Activated CD4-positive, alpha-beta memory T cell treated with anti-CD3 and anti-CD28 coated beads for 36 hours (primary cell): ENCODE measurements at places on chromosomes 3 and 15. TPM values are rescaled to one million over a fixed set of nuclear protein-coding genes. Genes with fewer than 3 reads are reported as not detected.

DNA sequence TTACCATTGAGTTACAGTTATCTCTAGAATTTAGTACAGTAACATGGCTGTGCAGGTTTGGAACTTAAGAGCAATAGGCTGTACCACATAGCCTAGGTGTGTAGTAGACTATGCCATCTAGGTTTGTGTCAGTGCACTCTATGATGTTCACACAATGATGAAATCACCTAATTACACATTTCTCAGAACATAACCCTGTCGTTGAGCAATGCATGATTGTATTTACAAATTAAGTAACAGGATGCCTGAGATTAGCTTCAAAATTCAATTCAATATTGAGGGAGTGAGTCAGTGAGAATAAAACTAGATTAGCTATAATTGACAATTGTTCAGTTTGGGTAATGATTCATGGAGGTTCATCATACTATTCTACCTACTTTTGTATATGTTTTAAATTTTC lies 633.8 kb downstream of the IGSF11 start:
- H3K27ac ChIP-seq = no peak overlapping the region
- no peak for DNase-seq
- no peaks in the 10 kb centered on the region for H3K4me1 ChIP-seq
- no peak overlapping the region for H3K4me3 ChIP-seq

GRCh38 chr3:155169197-155169596 lies 89.1 kb downstream of the MME start:
- no peaks in the 10 kb centered on the region for H3K4me1 ChIP-seq
- no peak for DNase-seq
- no peaks in the 10 kb centered on the region for H3K36me3 ChIP-seq
- H3K27me3 ChIP-seq = no peaks in the 10 kb centered on the region
- H3K27ac ChIP-seq = no peak overlapping the region

DNA sequence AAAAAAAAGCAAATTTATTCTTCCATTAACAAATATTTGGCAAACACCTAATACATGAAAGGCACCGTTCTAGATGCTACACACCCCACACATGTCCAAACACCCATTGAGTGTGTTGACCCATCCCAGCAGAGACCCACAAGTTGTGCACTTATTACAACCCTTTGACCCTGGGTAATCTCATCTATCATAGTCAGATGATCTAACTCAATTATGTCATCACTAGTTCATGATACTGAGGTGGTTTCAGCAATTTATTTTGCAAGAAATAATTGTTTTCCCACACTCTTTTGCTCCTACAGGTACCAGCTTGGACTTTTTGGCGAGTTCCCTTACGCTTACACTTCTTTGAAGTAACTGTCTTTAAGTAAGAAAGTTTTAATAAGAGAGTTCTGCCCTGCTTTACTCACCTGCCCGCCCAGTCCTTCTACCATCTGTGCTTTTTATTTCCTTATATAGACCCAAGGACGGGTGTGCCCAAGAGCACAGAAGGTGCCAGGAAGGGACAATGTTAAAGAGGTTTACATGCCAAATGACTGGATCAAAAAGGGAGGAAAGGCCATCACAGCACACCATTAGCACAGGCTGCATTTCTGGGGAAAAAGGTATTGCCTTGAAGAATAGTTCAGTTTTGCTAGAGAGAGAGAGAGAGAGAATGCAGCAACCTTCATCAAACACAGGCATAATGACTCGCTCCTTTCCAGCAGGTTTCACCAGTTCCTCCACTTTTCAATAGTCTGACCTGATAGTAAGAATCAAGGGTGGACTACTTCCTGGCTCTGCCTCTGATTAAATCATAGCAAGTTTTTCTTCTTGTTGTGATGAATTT lies 54.5 kb upstream of the ATP11B start:
- no peak for DNase-seq
- no peak overlapping the region for H3K27ac ChIP-seq
- H3K4me1 ChIP-seq = no peaks in the 10 kb centered on the region
- H3K27me3 ChIP-seq = peaks cover 7% of the 10 kb centered on the region
- no peaks in the 10 kb centered on the region for H3K36me3 ChIP-seq

DNA sequence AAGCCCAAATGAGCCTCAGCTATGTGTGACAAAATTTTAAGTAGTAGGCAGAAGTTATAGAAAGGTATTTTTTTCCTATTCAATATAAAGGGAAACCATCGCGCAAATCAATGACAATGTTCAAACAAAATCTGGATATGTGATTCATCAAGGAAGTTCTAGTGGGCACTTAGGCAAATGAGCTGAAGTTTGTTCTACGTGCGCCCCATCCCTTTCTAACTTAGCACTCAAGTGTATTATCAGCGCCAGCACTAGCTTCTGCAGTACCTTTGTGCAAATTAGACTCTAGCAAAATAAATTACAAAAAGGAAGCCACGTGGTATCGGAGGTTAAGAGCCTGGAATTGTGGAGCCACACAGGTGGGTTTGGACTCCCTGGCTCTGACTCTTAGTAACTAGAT lies 91.1 kb downstream of the TBL1XR1 start:
- no peaks in the 10 kb centered on the region for H3K36me3 ChIP-seq
- no peaks in the 10 kb centered on the region for H3K27me3 ChIP-seq
- no peak for DNase-seq
- H3K4me1 ChIP-seq = peaks cover 59% of the 10 kb centered on the region
- no peak overlapping the region for H3K4me3 ChIP-seq

DNA sequence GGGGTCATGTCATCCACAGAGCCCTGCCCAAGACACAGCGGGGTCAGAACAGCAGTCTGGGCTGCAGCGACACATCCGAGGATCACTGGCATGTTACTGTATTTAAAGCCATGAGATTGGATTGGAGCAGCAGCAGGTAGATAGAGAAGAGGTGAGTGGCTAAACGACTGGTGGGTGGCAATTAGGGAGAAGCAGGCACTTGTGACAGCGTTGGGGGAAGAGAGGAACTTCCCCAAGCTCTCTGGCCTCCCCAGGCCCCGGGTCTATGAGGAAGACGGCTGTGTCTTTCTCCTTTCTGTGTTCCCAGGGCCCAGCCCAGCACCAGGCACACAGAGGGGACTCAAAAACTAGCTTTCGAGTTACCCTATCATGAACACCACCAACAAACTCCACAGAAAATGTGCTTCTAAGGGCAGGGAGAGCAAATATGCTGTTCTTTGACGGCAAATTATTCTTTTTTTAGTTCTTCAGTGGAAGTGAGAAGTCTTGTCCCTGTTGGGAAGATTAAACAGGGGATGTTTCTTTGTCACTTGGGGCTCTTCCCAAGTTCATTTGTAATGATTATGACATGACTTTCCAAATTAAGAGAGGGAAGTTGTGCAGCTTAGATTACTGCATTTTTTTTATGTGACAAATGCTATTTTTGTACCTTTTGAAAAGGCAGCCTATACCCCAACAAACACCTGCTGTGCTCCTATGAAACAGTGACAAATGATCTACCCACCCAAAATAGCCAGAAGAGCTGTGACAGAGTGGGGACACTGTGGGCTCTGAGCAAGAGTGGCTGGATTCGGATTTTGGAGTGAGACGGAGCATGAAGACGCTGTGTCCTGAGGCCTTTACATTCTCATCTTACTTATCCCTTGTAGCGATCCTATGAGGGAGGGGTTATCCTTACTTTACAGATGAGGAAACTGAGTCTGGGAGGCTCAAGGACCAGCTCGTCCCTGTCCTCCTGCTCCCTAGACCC lies 7.2 kb upstream of the SYNM start:
- no peak overlapping the region for H3K4me3 ChIP-seq
- no peaks in the 10 kb centered on the region for H3K4me1 ChIP-seq
- no peaks in the 10 kb centered on the region for H3K36me3 ChIP-seq
- no peak overlapping the region for H3K27ac ChIP-seq

- H3K4me1 ChIP-seq = peaks cover 37% of the 10 kb centered on the region
- H3K36me3 ChIP-seq = no peaks in the 10 kb centered on the region
- no peak overlapping the region for H3K4me3 ChIP-seq
- no peaks in the 10 kb centered on the region for H3K27me3 ChIP-seq
- no peak overlapping the region for H3K27ac ChIP-seq
Measured at GRCh38 chr15:52439470-52439869, 89.2 kb downstream of the MYO5A start.

- H3K27ac ChIP-seq = no peak overlapping the region
- H3K27me3 ChIP-seq = no peaks in the 10 kb centered on the region
- no peaks in the 10 kb centered on the region for H3K4me1 ChIP-seq
- H3K36me3 ChIP-seq = no peaks in the 10 kb centered on the region
- H3K4me3 ChIP-seq = no peak overlapping the region
Measured at GRCh38 chr15:35937380-35937779, 391.4 kb upstream of the DPH6 start.

- H3K27ac ChIP-seq = no peak overlapping the region
- no peaks in the 10 kb centered on the region for H3K36me3 ChIP-seq
- H3K4me3 ChIP-seq = no peak overlapping the region
- peaks cover 5% of the 10 kb centered on the region for H3K27me3 ChIP-seq
- DNase-seq = no peak
Measured at GRCh38 chr15:42138968-42139386, 17.5 kb downstream of the PLA2G4F start.

GRCh38 chr15:48176112-48176511 lies 2.0 kb downstream of the MYEF2 start:
- peaks cover 7% of the 10 kb centered on the region for H3K36me3 ChIP-seq
- no peak for DNase-seq
- no peak overlapping the region for H3K4me3 ChIP-seq
- peaks cover 22% of the 10 kb centered on the region for H3K4me1 ChIP-seq
- H3K27ac ChIP-seq = no peak overlapping the region

DNA sequence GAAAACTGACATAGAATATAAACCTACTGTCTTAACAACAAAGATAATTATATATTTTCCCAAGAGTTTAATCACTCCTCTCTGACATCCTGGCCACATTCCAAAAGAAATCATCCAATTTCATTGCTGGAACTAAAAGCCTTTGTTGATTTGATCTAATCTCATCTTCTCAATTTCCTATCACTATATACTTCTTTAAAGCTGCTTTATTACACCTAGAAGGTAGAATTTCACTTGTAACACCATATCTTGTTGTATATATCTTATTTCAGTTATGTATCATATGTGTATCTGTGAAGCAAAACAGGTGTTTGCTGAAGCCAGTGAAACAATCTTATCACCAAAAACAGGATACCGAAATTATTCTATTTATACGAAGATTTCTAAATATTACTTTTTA lies 740.2 kb downstream of the ROBO1 start:
- no peak overlapping the region for H3K4me3 ChIP-seq
- no peaks in the 10 kb centered on the region for H3K4me1 ChIP-seq
- no peak overlapping the region for H3K27ac ChIP-seq
- no peak for DNase-seq
- no peaks in the 10 kb centered on the region for H3K36me3 ChIP-seq

GRCh38 chr15:99511866-99512661 lies 53.7 kb upstream of the MEF2A start:
- H3K4me1 ChIP-seq = peaks cover 6% of the 10 kb centered on the region
- DNase-seq = no peak
- no peaks in the 10 kb centered on the region for H3K27me3 ChIP-seq
- H3K4me3 ChIP-seq = no peak overlapping the region

DNA sequence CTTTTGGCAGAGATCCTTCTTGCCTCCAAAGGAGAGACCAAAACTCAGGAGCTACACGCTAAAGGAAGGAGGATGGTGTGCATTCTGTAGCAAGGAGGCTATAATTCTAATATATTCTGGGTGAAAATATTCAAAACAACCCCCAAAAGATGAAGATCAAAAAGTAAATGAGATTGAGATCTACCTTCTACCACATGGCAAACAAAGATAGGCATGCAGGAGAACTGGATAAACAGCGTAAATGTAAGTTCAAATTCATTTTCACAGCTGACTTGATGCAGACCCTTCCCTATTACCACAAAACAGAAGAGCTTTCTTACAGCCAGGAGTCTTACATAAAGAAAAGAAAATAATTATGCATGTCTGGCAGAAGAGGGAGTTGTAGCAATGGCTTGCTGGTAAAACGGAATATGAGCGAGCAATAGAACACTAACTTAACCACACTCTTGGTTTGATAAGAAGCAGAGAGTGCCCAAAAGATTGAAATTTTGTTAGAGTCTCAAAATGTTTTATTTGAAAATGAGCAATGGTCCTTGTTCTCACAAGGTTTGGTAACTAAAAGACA lies 272.7 kb downstream of the MECOM start:
- H3K27me3 ChIP-seq = no peaks in the 10 kb centered on the region
- H3K4me3 ChIP-seq = no peak overlapping the region
- DNase-seq = no peak
- no peaks in the 10 kb centered on the region for H3K36me3 ChIP-seq
- H3K27ac ChIP-seq = no peak overlapping the region

DNA sequence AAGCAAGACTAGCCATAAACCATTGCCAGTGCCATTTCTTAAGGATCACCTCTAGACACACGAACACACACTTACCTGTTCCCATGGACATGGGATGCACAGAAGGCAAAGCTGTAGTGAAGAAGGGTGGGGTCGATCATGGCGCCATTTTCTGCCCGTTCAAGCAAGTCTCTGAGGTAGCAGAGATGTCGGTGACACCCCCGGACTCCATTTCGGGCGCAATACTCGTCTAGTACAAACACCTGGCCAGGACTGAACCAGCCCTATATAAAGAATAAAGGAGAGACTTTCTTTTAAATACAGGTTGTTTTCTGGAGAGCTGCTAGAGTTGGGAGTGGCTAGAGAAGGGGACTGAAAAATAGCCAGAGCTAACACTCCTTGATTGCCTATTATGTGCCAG lies 159.4 kb upstream of the FEZF2 start:
- no peak for DNase-seq
- H3K36me3 ChIP-seq = no peaks in the 10 kb centered on the region
- H3K4me3 ChIP-seq = no peak overlapping the region
- H3K27ac ChIP-seq = no peak overlapping the region
- no peaks in the 10 kb centered on the region for H3K27me3 ChIP-seq

DNA sequence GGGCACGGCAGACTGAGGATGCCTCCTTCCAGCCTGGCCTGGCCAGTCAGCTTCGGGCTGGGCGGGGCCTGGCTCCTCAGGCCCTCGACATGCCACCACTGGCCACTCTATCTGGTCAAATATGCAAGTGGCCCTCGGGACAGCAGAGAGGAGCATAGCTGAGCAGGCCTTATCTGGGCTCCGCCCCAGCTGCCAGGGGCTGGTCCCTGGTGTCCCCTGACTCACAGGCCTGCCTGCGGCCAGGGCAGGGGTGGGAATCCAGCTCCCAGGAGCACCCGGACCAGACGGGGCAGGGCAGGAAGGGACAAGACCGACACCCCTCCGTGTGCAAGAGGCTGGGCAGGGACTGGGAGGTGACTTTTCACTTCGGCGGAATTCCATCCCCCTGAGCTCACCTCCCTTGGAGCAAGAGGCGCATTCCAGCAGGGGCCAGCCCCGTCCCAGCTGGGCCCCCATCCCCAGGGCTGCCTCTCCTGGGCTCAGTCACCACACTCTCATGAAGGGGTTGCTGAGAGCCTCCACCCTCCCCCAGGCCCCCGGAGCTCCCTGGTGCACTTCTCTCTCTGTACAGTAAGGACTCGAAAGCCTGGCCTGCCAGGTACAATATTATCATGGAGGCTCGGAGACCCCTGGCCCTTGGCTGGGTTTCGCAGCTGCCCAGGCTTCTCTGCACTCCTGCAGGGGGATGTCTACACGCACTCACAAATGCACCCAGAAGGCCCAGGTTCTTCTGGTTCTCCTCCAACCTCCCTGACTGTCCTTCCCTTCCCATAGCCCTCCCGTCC lies 29.5 kb downstream of the WNT7A start:
- no peaks in the 10 kb centered on the region for H3K27me3 ChIP-seq
- H3K36me3 ChIP-seq = no peaks in the 10 kb centered on the region
- H3K4me3 ChIP-seq = no peak overlapping the region
- no peak for DNase-seq
- no peak overlapping the region for H3K27ac ChIP-seq

The CCRL2 gene
- total RNA-seq = 1.4 TPM

The PLSCR2 gene
- not detected for total RNA-seq

The ETV5 gene
- 1.3 TPM for total RNA-seq

The MITF gene
- not detected for total RNA-seq

The PRSS50 gene
- total RNA-seq = not detected

The RETNLB gene
- total RNA-seq = not detected

The ARID3B gene
- 27.3 TPM for total RNA-seq
